Right ventricle myocardium superior (tissue), 1 donor: ENCODE measurements at places on chromosomes 2 and 18. TPM values are rescaled to one million over a fixed set of nuclear protein-coding genes. Genes with fewer than 3 reads are reported as not detected.

GRCh38 chr18:79367480-79367879 is 28.2 kb upstream of the NFATC1 start:
- DNase-seq = no peak

EMILIN2 gene
- 17.7 TPM for total RNA-seq

DNA sequence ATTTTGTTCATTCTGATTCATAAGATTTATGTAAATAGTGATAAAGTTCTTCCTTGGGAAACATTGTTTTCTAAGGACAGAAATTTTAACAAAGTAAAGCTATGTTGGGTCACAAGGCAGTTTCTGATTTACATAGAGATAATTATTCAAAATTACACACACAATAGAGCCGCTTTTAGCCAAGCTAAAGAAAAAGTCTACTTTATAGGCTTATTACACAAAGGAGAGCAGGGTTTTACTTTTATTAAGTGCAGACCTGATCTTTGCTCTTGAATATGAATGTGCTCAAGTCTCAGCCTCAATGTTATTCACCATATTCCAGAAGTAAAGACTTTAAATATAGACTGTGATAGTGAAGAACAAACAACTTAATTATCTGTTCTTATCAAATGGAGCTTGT is 787.8 kb upstream of the LINC00305 start:
- no peak for DNase-seq

GRCh38 chr2:106098081-106098480 is 96.0 kb downstream of the UXS1 start:
- DNase-seq = no peak

GRCh38 chr2:51084750-51085149 is 52.8 kb upstream of the NRXN1 start:
- no peak for DNase-seq

TXNDC9 gene
- total RNA-seq = 16.6 TPM

DNA sequence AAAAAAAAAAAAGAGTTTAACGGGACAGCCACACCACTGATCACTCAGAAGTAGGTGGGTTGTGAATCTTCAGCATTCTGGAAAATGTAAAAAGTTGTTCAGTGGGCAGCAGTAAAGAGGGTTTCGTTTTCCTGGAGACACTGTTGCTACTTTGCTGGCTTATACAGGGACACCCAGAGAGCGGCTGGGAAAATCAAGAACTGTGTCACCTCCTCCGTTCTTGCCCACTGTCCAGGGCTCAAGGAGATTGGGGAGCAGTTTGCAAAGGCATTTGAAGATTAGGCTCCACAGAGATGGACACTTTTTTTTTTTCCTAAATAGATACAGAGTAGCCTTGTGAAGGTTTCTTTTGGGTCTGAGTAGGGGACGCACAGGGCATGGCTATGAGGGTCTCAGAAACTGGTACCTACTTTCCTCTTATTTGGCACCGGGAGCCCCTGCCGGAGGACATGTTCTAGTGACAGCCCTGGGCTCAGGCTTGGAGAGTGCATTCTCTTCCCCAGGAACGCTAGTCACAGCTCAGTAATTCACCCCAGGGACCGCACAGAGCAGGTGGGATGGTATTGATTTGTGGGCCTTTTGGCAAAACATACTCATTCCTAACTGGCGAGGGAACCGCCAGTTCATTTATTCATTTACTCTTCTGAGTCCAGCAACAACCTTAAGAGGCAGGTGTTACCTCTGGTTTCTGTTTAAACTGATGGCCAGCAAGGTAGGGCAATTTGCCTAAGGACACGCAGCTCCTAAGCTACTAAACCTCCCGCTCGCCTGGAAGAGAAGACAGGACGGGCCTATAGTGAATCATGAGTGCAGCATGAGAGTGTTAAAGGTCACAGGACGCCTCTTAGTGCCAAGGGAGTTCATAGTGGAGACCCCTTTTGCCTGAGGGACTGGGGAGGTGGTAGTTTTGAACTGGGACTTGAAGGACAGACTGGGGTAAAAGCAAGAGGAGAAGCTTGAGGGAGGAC is 53.1 kb downstream of the HPCAL1 start:
- no peak for DNase-seq

MC5R gene
- total RNA-seq = not detected

- peak; percentile 17 for DNase-seq
These were observed 107.3 kb downstream of the DYSF start for GRCh38 chr2:71560638-71561011.

DNA sequence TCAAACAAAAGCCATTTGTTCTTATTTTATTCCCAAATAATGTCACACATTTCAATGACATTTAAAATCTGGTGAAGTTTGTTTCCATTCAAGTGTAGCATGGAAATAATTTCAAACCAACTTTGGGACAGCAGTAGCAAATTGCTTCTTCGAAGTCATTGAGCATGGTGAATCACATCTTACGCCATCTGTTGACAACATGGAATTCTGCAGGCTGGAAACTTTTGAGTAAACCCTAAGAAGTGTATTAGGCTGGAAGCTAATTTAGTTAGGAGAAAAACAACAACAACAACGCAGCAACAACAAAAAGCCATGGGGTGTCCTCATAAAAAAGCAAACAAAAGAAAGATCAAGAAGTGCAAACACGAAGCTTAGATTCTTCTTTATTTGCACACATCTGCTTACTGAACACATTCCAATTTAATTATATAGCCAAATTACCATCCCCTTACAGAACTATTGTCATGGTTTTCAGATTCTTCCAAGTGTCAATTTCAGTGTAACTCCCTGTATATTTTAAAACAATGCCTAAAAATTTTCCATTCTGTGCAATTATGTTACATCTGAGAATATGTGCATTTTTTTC is 659.0 kb upstream of the CDH7 start:
- no peak for DNase-seq

- DNase-seq = peak; percentile 67
These were observed 32.4 kb downstream of the ID2 start for GRCh38 chr2:8714283-8714682.

- DNase-seq = no peak
These were observed 382.8 kb downstream of the GPD2 start for GRCh38 chr2:156818944-156819343.

LRP2 gene
- not detected for total RNA-seq

DNA sequence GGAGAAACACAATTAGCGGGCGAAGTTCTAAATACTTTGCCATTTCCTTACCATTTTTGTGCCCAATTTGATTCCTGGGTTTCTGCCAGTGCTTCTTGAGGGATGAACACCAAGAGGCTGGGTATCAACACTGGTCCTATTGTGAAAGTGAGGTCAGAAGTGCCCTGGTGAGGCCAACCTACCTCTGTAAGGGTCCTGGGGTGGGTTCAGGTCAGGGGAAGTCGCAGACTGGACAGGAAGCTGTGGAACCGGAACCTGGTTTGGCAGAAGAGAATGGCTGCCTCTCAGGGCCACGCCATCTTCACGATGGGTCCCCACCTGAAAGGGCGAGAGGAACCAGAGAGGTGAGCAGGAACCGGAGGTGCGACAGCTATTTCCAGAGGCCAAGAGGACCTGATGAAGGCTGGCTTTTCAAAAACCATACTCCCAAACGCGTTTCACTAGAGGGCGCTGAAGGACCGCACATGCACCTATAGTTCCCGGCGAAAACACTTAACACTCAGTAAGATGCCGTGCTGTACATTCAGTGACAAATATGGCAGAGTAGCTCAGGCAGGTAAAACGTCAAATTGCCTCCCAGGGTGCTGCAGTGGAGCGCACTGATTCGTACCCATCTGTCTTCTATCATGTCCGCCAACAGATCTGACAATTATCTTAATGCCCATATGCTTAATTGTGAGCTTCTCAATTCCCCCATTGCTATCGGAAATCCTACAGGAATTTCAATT is 275.3 kb upstream of the CCDC68 start:
- DNase-seq = peak; percentile 78

PTH2R gene
- not detected for total RNA-seq

GRCh38 chr18:27976806-27977408 is 200.0 kb downstream of the CDH2 start:
- no peak for DNase-seq

DNA sequence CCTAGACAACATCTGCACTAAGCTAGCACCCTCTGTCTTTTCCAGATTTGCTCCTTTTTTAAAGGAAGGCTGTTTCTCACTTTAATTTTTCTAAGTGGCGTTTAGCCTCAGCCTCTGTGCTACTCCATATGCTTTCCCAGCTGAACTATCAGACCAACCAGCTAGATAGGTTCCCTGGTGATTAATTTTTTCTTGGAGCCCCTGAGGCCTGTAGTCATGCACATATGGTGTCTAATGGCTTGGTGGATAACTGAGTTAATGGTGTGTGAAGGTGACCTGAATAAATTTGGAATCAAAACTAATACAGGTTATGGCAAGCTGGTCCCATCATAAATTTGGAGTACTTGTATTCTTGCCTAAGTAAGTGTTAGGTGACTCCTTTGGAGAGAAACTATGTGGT is 135.5 kb downstream of the MGAT5 start:
- DNase-seq = no peak

GRCh38 chr2:96537066-96537733 is 648 bp downstream of the ARID5A start:
- peak; percentile 89 for DNase-seq

DNA sequence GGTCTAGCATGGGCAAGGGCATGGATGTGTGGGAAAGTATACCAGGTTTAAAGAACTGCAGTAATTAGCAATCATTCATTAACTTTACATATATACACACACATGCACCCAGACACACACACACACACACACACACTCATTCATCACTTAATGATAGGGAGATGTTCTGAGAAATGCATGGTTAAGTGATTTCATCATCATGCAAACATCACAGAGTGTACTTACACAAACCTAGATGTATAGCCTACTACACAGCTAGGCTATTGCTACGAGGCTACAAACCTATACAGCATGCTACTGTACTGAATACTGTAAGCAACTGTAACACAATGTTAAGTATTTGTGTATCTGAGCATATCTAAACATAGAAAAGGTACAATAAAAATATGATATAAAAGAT is 83.6 kb downstream of the COLEC12 start:
- no peak for DNase-seq

EVX2 gene
- total RNA-seq = not detected

GRCh38 chr2:62238236-62238635 is 42.3 kb downstream of the B3GNT2 start:
- no peak for DNase-seq

DNA sequence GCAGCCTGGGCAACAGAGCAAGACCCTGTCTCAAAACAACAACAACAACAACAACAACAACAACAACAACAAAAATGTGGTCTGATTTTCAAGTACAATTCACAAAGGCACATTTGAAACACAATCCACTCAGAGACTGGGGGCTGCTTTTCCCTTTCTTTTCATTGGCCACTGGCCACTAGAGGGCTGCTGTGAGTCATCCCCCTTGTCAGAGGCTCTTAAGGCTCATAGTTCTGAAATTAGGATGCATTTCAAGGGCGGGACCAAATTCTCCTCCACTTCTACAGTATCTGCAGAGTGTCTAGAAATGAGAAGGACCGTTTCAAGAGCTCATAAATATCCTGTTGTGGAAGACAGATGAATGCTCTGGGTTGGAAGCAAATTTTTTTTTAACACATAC is 285.4 kb downstream of the NRXN1 start:
- DNase-seq = no peak

DNA sequence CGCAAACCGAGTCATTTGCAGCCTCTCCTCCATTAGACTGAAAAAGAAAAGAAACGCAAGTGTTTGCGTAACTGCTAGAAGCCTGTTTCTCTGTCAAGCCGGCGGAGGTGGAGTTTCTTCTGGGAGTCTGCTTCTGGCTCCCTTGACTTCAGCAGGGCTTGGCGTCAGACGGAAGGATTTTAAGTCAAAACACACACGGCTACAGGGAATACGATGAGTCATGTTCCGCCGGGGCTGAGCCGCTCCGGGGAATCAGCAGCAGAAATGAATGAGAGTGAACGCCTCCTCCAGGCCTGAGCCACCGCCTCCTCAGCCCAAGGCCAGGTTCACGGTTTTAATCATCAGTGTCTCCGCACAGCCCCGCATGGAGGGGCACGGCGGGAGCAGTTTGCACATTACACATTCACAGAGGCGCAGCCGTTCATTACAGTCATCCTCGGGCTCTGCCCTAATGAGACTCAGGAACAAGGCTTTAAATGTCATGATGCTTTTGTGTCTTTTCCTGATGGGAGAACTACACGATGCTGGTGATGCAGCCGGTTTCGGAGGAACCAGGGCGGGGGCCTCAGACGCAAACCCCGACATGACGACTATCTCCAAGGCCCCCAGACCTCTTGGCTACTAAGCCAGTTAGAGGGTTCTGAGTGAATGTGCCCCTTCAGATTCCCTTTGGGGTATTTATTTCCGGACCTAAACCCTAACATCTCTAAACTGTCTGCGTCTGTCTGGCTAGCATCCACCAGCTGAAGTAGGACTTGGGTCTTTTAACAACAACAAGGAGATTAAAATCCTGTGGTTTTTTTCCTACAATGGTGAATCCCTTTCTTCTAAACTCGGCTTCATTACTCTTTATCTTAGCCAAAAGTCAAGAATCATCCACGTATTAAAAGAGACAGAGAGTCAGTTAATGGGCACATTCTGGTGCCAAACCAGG is 11.1 kb upstream of the SCG2 start:
- peak; percentile 79 for DNase-seq
